ENCODE measurements at places on chromosomes 7 and 10.

- no peak for DNase-seq
Measured at GRCh38 chr7:123204206-123204835, 4.6 kb upstream of the SLC13A1 start.

DNA sequence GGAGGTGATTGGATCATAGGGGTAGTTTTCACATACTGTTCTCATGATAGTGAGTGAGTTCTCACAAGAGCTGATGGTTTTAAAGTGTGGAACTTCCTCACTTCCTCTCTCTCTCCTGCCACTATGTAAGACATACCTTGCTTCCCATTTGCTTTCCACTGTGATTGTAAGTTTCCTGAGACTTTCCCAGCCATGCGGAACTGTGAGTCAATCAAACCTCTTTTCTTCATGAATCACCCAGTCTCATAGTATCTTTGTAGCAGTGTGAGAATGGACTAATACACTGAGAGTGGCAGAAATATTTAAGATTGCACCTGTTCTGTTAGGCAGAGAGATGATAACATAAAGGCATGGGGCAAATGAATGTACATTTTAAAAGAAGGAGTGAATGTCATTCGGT is 507.8 kb downstream of the SORCS3 start:
- no peak for DNase-seq

- DNase-seq = no peak
Measured at GRCh38 chr7:121639705-121640104, 233.3 kb upstream of the PTPRZ1 start.

DNA sequence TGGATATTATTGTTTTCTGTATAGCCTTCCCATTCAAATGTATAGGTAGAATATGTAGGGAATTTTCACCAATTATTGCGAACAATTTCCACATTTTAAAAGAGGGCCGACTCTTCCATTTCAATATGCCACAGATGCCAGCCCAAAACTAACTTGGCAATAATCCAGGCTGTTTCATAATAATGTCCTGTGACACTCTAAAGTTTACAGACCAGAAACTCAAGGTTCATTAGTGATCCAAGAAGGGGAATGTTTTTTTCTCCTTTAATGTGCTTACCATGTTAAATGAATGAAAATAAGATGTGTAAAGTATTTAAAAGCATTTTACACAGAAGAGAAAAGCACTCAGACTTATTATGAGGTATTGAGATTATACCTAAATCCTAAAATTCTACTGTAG is 63.0 kb upstream of the FAM3C start:
- no peak for DNase-seq

GRCh38 chr10:116146372-116147140 is 126.5 kb downstream of the GFRA1 start:
- no peak for DNase-seq

- DNase-seq = no peak
Measured at GRCh38 chr7:137611606-137612005, 235.2 kb downstream of the DGKI start.

Measured in activated CD4-positive, alpha-beta T cell treated with anti-CD3 and anti-CD28 coated beads for 4 hours (primary cell).